ENCODE measurements at places on chromosomes 7 and 10.

DNA sequence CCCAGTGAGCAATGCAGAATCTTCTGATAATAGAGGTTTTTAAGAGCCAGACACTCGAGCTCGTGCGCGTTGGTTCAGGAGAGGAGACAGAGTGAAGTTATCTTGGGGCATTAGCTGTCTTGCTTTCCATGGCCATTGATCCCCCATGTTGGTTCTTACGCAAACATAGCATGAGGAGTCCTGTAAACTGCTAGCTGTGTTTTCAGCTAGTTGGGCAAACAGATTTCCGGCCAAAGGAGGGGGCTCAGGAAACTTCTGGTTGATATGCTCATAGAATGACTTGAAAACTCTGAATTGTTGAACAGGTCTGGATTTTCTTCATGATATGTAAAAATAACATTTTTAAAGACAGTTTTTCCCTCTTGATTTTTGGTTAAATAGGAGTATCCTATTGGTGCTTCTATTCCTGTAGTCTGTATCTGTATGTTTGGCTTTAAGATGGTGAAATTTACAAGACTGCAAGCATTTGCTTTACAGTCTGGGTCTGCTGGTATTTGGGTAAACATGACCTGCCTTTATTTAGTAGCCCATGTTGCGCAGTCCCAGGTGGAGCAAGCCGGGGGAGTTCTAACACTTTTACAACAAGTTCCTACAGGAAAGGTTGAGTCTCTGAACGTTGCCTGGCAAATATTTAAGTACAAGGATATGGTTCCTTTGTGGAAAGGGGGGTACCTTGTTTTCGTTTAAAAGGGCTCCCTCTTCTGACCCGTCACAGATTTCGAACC is 218.4 kb upstream of the KCND2 start:
- no peak for DNase-seq

DNA sequence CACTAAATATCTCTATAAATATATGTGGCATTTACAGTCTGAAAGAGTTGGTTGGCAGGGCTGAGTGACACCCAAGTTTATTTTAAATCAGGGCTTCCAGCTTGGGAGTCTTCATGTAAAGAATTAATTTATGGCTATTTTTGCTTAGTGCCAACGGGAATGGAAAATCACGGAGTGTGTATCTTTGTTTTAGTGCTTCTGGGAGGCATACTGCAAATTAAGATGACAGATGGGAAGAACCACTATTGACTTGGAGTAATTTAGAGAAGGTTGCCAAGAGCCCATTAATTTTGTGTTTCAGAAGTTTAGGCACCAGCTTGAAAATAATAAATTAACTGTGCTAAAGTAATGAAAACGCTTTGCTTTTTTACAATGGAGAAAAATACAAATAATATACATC is 135.2 kb downstream of the GPR37 start:
- no peak for DNase-seq

GRCh38 chr10:118586911-118587310 is 8.5 kb downstream of the PRLHR start:
- no peak for DNase-seq

DNA sequence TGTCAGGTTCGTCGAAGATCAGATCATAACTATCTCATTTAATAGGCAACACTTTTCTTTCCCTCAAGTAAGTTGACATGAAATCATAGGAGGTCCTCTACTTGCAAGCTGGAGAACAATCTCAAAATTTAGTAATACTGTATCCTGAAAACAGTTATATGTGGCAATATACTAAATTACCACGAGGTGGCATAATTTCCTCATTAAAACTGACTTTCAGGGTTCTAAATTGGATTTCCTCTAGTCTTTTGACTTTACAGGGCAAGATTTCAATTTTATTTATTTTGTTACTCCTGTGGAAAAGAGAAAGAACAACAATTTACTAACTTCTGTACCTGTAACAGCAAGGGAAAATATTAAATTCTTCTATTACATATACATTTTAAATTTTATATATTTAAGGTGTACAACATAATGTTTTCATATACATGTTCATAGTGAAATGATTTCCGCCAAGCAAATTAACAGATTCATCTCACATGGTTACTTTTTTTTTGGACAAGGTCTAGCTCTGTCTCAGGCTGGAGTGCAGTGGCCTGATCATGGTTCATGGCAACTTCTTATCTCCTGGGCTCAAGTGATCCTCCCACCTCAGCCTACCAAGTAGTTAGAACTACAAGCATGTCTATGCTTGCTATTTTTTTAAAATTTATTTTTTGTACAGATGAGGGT is 53.4 kb upstream of the CYP2C18 start:
- no peak for DNase-seq

GRCh38 chr10:66162560-66163143 is 763.2 kb upstream of the LRRTM3 start:
- DNase-seq: no peak

DNA sequence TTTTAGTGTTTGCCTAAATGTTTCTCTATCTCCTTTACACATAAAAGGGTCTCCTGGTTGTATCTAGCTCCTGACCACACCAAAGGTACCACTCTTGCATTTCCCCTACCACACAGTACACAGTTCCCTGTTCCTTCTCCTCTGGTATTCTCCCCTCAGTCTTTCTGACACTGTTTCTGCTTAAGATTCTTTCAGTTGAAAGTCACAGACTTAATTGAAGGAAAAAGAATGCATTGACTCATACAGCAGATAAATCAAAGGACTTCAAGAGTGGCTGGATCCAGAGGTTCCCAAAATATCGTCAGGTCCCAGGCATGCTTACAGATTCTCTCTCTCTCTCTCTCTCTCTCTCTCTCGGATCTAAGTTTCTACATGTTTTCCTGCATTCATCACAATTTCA is 185.6 kb upstream of the LRGUK start:
- DNase-seq: no peak

DNA sequence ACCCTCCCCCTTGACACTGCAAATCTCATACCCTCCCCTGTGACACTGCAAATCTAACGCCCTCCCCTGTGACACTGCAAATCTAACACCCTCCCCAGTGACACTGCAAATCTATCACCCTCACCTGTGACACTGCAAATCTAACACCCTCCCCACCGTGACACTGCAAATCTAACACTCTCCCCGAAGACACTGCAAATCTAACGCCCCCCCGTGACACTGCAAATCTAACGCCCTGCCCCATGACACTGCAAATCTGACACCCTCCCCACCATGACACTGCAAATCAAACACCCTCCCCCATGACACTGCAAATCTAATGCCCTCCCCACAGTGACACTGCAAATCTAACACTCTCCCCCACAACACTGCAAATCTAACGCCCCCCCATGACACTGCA is 603.7 kb downstream of the DNAJB6 start:
- DNase-seq: no peak

DNA sequence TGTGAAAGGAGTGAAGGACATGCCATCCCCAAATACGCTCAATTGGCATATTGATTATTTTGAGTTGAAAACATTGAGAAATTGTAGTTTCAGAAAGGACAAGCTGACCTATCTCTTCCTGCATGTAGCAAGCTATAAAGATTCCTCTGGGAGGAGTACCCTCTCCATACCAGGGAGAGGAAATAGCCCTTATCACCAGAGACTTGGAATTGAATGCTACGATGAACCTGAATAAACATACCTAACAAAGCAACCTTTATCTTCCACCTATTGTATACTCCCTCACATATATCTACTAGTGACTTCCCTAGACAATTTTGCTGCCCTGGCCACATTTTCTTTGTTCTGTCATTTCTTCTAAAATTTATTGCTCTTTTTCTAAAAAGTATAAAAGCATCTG is 150.2 kb upstream of the EEPD1 start:
- DNase-seq: no peak
